Panc1 (cell line): ENCODE measurements at places on chromosomes 1 and 21. TPM values are rescaled to one million over a fixed set of nuclear protein-coding genes. Genes with fewer than 3 reads are reported as not detected.

The TINAGL1 gene
- total RNA-seq = 6.1 TPM

DNA sequence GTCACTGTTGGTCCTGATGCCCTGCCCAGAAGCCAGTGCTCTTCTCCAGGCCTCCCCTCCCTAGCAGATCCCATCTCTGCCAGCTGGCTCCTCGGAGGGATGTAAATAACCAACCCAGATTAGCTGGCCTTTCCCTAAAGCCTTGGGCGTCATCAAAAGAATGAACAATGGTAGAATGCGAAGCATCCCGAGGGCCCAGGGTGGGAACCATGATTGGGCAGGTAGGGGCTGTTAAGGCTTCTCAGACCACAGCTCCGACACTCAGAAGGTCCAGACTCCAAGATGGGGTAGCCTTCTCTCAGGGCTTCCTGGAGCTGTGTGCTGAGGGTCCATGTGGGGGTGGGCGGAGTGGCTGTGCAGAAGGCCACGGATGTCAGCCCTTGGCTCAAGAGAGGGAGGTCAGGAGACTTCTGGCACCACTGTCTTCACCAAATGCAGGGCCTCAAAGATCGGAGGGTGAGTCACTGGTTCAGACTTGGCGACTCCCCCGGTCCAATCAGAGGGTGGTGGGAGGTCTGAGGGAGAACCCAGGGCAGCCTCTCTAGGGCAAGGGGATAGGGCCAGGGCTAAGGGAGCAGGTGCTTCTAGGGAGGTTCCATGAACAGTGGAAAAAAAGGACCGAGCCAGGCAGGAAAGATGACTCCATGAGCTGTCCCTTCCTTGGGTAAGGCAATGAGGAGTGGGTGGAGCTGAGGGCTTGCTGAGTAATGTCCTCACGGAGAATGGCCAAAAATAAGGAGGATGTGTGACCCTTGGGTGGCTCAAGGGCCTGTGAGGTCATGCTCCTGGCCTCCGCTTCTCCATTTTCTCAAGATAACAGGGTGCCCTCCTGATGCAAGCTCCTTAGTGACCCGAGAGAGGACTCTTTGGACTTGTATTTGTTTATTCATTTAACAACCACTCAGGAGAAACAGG lies 58.4 kb upstream of the EPS8L3 start:
- peaks cover 64% of the 10 kb centered on the region for H3K4me1 ChIP-seq
- H3K36me3 ChIP-seq = no peaks in the 10 kb centered on the region
- no peak overlapping the region for H3K4me3 ChIP-seq
- DNase-seq = peak; percentile 60
- H3K27ac ChIP-seq = peak overlapping the region; percentile 98
- no peaks in the 10 kb centered on the region for H3K27me3 ChIP-seq

DNA sequence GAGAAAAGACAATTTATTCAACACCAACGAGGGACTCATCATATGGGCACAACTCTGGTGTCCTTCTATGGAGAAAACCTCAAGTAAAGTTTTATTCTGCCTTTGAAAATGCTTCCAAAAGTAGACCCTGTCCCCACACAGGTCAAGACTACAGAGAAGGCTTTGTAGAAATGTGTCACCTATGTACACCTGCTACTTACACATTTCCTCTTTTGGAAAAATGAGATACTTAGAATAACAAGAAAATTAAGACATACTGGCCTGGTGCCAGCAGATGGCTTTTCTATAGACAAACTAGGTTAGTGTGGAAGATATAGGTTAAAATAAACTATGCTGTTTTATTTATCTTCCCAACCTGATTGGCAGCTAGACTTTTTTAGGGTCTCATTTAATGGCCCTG lies 13.6 kb downstream of the POGK start:
- no peaks in the 10 kb centered on the region for H3K4me1 ChIP-seq
- no peaks in the 10 kb centered on the region for H3K27me3 ChIP-seq
- DNase-seq = no peak
- H3K4me3 ChIP-seq = no peak overlapping the region

GRCh38 chr1:97451944-97452343 lies 468.9 kb downstream of the DPYD start:
- no peaks in the 10 kb centered on the region for H3K36me3 ChIP-seq
- no peak overlapping the region for H3K4me3 ChIP-seq
- H3K4me1 ChIP-seq = no peaks in the 10 kb centered on the region
- no peak overlapping the region for H3K27ac ChIP-seq
- no peak for DNase-seq
- no peaks in the 10 kb centered on the region for H3K27me3 ChIP-seq

GRCh38 chr1:84442256-84442655 lies 36.8 kb upstream of the RPF1 start:
- H3K4me3 ChIP-seq = no peak overlapping the region
- H3K27ac ChIP-seq = no peak overlapping the region
- no peaks in the 10 kb centered on the region for H3K36me3 ChIP-seq
- H3K27me3 ChIP-seq = no peaks in the 10 kb centered on the region

DNA sequence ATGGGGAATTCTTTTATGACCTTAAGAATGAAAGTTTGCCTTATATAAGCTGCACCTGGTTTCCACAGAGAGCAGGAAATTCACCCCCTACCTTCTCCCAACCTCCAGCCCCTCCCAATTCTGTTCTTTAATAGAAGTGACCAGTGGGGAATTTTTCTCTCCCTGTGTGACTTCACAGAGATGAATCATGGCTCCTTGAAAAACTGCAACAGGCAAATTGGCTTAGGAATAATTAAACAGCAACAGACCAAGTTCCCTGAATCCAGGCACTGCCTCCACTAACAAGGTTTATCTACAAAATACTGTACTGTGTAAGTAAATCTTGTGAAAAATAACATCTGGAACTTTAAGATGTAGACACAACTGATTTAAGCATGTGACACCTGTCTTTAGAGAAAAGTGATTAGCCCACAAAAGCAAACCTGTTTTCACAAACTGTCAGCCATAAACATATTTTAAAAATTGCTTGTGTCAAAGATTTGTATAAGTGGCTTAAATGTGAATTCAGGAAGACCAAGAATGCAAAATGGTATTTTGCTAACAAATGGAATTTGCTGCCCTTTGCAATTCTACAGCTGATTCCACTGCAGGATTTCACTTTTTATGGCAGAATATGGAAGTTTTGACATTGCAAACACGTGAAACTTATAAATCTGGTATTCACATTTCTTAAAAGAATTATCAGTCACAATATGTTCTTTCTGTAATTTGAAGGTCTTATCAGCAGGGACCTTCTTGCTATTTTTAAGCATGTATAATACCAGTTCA lies 54.0 kb downstream of the ALG14 start:
- H3K4me3 ChIP-seq = no peak overlapping the region
- no peaks in the 10 kb centered on the region for H3K4me1 ChIP-seq
- DNase-seq = no peak
- H3K27ac ChIP-seq = no peak overlapping the region
- H3K36me3 ChIP-seq = no peaks in the 10 kb centered on the region

- no peak overlapping the region for H3K27ac ChIP-seq
- no peaks in the 10 kb centered on the region for H3K27me3 ChIP-seq
These were observed 370.8 kb downstream of the AMY1C start for GRCh38 chr1:104120525-104120924.

The LGALS8 gene
- 221 TPM for total RNA-seq

DNA sequence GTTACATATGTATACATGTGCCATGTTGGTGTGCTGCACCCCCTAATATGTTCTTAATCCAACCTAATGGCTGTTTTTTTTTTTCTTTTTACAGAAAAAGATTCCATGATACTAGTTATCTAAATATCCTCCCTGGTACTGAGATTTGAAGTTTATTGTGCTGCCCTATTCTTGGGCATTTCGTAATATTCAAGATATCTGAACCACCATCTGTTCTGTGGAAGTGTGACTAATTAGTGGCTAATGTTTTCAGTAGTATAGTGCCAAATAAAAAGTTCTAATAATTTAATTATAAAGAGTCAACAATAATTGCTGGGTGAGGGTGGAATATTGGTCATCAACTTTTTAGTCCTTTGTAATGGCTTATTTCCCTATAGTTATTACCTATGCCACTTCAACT lies 217.5 kb downstream of the GABPA start:
- DNase-seq = no peak
- H3K4me1 ChIP-seq = no peaks in the 10 kb centered on the region
- no peaks in the 10 kb centered on the region for H3K27me3 ChIP-seq
- no peak overlapping the region for H3K4me3 ChIP-seq
- no peak overlapping the region for H3K27ac ChIP-seq

The GBP3 gene
- 2.5 TPM for total RNA-seq

- H3K4me1 ChIP-seq = peaks cover 34% of the 10 kb centered on the region
- H3K27ac ChIP-seq = peak overlapping the region; percentile 46; the same call in 1 of the 2 replicates
- no peak for DNase-seq
These were observed 49.2 kb upstream of the POFUT2 start for GRCh38 chr21:45336870-45337269.

The GPR52 gene
- 0.87 TPM for total RNA-seq

DNA sequence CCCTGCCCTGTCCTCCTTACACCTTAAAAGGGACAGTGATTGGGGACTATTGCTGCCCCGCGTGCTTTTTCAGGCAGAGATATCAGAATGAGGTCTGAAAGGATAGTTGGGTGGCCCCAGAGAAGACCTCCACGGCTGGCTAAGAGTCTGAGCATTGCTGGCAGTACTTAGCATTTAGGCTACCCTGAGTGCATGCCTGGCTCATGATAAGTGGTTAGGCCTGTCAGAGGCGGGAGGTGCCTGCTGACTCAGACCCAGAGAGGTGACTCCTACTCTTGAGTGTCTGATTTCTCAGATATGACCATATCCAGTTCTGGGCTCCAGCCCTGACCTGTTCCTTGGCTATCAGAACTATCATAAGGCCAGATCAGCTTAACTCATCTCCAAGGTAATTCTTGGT lies 213.7 kb downstream of the PBX1 start:
- no peaks in the 10 kb centered on the region for H3K4me1 ChIP-seq
- no peak for DNase-seq
- H3K27ac ChIP-seq = no peak overlapping the region
- no peaks in the 10 kb centered on the region for H3K36me3 ChIP-seq
- no peak overlapping the region for H3K4me3 ChIP-seq

The MROH7 gene
- not detected for total RNA-seq

The INTS11 gene
- total RNA-seq = 114 TPM

- no peaks in the 10 kb centered on the region for H3K4me1 ChIP-seq
- no peaks in the 10 kb centered on the region for H3K27me3 ChIP-seq
- no peaks in the 10 kb centered on the region for H3K36me3 ChIP-seq
These were observed 71.3 kb downstream of the WDR4 start for GRCh38 chr21:42807938-42808613.

GRCh38 chr1:11528611-11529261 lies 49.8 kb downstream of the DISP3 start:
- H3K36me3 ChIP-seq = no peaks in the 10 kb centered on the region
- H3K4me3 ChIP-seq = no peak overlapping the region
- H3K4me1 ChIP-seq = no peaks in the 10 kb centered on the region
- H3K27me3 ChIP-seq = no peaks in the 10 kb centered on the region
- no peak for DNase-seq

The S100A14 gene
- total RNA-seq = 0.57 TPM

The TGFB2 gene
- 58.9 TPM for total RNA-seq

DNA sequence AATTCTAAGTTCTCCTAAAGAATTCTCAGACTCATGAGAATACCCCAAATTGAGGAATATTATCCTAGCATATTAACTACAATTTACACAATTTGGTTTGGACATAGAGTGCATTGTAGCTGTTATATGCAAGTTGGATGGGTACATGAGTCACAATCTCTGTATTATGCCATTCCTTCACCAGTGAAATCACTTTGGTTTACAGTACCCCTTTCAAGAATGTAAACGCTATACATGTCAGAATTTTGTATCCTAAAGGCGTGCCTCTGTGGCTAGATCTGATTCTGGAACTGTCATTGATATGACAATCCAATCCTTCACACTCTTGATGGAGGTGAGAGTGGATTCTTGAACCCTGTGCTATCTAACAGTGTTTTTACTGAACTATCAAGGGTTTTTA lies 6.7 kb upstream of the IL10RB start:
- H3K4me3 ChIP-seq = no peak overlapping the region
- no peaks in the 10 kb centered on the region for H3K4me1 ChIP-seq
- no peaks in the 10 kb centered on the region for H3K27me3 ChIP-seq
- H3K36me3 ChIP-seq = no peaks in the 10 kb centered on the region

GRCh38 chr1:155038602-155039307 lies 5.1 kb downstream of the DCST1 start:
- H3K27me3 ChIP-seq = no peaks in the 10 kb centered on the region
- no peak for DNase-seq
- no peaks in the 10 kb centered on the region for H3K4me1 ChIP-seq
- no peak overlapping the region for H3K4me3 ChIP-seq
- H3K36me3 ChIP-seq = no peaks in the 10 kb centered on the region
- H3K27ac ChIP-seq = no peak overlapping the region

The AGMAT gene
- total RNA-seq = 3.1 TPM

- H3K27ac ChIP-seq = no peak overlapping the region
- no peak for DNase-seq
- no peaks in the 10 kb centered on the region for H3K27me3 ChIP-seq
- no peak overlapping the region for H3K4me3 ChIP-seq
- H3K4me1 ChIP-seq = no peaks in the 10 kb centered on the region
These were observed 1521.4 kb downstream of the PLA2G4A start for GRCh38 chr1:188350104-188350503.

The CD1E gene
- total RNA-seq = not detected

DNA sequence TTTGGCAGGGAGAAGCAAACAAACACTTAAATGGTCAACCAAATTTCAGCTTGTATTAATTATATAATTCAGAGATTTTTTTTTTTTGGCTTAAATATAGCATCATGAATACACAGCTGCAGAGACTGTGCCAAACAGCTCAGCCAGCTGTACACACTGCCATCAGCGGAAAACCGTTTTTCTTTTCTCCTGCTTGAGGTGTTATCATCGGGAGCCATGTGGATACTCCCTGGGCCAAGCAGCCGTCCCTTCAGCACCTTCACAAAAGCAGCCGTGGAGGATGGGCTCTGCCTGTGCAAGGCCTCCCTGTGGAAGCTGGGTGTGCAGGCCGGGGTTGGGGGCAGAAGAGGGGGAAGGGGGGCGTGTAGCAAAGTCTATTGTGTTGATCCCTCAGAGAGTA lies 85.0 kb downstream of the NUF2 start:
- no peak overlapping the region for H3K4me3 ChIP-seq
- H3K27ac ChIP-seq = no peak overlapping the region
- H3K27me3 ChIP-seq = no peaks in the 10 kb centered on the region
- H3K4me1 ChIP-seq = no peaks in the 10 kb centered on the region
- H3K36me3 ChIP-seq = no peaks in the 10 kb centered on the region

The LCE3E gene
- total RNA-seq = not detected

DNA sequence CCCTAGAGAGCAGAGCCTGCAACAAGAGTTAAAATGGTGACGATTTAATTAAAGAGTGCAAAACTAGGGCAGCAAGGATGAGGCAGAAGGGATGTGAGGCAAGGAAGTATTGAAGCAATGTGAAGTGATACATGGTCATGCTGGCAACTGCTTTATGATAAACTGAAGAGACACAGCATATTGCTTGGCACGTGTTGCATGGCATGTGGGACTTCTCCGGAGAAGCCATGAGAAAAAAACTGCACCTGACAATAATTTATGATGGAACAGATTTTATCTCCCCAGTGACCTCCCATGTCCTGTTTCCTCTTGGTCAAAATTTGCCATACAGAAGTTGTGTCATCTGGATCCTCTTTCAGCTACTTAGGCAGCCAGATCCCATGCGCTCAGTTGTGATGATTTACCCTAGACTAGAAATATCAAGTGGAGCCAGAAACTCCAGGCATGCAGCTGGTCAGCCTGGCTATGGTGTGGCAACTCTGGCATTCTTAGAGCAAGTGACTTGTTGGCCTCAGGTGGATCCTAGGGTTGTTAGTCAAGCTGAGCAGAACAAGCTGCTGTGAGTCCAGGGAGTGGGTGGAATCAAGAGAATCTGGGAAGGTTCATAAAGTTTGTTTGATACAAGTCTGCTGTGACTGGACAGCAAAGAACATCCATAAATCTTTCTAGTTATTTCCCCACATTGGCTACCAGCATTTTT lies 611.4 kb upstream of the USP24 start:
- H3K27me3 ChIP-seq = no peaks in the 10 kb centered on the region
- no peaks in the 10 kb centered on the region for H3K4me1 ChIP-seq

The ELOVL1 gene
- 105 TPM for total RNA-seq

- no peaks in the 10 kb centered on the region for H3K27me3 ChIP-seq
- no peak for DNase-seq
- H3K4me3 ChIP-seq = no peak overlapping the region
- no peak overlapping the region for H3K27ac ChIP-seq
These were observed 82.9 kb upstream of the ARTN start for GRCh38 chr1:43850591-43851233.
